ENCODE measurements at places on chromosomes 12 and 14.

DNA sequence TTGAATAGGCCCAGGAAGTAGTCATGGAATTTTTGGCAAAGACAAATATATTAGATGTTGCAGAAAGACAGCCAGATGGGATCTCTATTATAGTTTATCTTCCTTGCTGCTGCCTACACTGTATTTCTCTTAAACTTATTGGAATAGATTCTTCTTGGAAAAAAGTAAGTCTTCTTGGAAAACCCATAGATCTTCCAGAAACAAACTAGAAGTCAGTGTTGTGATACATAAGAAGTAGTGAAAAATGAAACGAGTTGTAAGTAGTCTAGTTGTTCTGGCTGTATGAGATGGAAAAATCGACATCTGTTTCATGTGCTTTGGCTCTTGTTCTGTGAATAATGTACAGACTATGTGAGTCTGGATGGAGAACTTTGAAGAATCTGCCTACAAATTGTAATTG, 29.0 kb downstream of the GLIPR1L2 start:
- DNase-seq, result no peak

DNA sequence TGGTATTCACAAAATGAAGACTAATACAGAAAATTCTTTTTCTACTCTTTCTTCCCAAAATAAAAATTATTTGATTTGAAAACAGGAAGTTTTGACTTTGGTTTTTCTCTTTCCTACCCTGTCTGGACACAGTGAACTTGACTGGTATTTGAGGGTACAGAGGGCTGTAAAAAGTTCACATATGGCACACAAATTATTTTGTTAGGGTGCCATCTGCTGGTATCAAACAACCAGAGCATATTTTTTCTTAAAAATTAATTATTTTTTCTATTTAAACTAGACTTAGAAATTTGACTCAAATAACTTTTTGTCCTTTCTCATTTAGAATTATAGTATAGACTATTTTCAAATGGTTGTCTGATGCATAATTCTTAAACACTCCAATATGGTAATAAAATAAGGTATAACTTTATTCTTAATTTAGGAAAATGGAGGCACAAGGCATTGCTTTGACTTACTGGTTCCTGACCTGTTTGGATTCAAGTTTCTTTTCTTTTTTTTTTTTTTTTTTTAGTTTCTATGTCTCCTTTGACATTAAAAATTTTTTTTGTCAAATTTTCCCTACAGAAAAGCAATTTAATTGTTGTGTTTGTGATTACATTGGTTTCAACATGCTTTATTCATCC, 390.6 kb downstream of the PRKD1 start:
- DNase-seq, result no peak

DNA sequence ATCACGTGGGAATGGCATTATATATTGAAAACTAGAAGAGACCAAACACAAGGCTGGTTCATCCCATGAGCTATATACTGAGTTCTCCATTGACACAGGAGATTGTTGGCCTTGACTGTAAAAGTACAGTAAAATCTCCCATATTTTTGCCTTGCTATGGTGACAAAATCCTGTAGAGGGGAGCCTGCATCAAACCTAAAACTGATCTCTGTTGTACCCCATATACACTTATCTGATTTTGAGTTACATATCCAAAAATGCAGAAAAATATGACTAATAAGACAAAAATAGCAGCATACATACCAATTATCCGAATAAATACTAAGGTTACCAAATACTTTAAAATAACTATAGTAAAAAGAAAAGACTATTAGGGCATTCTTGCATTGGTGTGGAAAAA, 60.4 kb downstream of the TMTC3 start:
- DNase-seq, result no peak

DNA sequence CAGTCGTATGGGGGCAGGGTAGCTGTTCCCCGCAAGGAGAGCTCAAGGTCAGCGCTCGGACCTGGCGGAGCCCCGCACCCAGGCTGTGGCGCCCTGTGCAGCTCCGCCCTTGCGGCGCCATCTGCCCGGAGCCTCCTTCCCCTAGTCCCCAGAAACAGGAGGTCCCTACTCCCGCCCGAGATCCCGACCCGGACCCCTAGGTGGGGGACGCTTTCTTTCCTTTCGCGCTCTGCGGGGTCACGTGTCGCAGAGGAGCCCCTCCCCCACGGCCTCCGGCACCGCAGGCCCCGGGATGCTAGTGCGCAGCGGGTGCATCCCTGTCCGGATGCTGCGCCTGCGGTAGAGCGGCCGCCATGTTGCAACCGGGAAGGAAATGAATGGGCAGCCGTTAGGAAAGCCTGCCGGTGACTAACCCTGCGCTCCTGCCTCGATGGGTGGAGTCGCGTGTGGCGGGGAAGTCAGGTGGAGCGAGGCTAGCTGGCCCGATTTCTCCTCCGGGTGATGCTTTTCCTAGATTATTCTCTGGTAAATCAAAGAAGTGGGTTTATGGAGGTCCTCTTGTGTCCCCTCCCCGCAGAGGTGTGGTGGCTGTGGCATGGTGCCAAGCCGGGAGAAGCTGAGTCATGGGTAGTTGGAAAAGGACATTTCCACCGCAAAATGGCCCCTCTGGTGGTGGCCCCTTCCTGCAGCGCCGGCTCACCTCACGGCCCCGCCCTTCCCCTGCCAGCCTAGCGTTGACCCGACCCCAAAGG, 804 bp downstream of the GAPDH start:
- peak; percentile 68 for DNase-seq

DNA sequence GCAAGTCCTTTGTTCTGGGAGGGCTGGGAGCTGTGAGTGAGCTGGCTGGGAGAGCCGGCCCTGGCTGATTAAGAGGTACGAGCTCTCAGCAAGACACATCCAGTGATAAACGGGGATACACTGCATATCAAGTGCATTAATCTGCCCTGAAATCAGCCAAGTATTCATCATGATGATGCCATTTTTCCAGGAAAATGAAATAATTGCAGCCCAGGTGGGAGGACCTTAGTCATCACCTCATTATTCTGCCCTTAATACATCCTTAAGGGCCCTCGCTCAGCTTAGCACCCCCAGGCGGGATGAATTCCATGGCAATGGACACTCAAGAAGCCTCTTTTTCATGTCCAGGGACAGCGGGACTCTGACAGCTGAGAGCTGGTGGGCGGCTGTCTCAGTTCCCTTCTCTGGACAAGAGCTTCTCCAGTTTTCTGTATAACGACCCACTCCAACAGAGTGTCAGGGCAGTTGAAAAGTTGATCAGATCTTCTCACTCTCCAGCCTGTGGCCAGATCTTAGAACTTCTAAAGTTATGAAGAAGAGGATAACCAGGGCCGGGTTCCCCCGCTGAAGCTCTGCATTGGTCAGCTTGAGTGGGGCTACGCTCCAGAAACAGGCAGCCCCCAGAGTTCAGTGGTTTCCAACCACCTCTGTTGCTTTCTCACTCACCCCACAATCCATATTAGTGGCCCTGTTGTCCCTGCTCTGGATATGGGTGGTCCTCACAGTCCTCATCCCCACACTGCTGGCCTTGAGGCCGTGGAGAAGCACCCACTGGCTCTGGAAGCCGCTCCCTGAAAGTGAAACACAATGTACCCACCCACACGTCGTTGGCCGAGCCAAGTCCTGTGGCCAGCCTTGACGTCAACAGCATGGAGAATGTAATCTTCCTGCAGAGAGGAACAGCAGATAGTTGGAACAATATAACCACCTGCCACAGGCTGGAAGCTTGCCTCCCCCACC, 306.2 kb upstream of the DIO3 start:
- no peak for DNase-seq

DNA sequence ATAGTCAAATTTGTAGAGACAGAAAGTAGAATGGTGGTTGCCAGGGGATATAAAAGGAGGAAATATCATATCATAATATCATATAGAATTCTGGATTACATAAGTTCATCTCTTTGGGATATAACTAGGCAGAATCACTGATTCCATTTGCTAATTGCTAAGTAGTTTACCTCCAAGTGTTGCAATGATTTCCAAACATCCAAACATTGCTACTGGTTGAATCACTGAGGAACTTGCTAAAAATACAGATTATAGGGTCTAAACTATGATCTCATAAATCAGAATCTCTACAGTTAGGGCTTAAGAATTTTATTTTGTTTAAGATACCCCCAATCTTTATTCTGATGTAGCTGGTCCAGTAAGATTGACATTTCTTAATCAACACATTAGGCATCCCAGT, 16.1 kb upstream of the TAS2R42 start:
- DNase-seq, result no peak

GRCh38 chr14:58899317-58899713, 261.6 kb downstream of the DACT1 start:
- DNase-seq, result no peak

- DNase-seq, result no peak
Observed at GRCh38 chr12:72089678-72090077, 151.0 kb downstream of the TPH2 start.

GRCh38 chr12:2640709-2641108, 154.1 kb upstream of the FKBP4 start:
- DNase-seq, result no peak

- no peak for DNase-seq
Observed at GRCh38 chr12:77433799-77434198, 368.4 kb upstream of the E2F7 start.

Measured in T-helper 9 cell (primary cell).